ENCODE measurements at places on chromosomes 2 and 18.

DNA sequence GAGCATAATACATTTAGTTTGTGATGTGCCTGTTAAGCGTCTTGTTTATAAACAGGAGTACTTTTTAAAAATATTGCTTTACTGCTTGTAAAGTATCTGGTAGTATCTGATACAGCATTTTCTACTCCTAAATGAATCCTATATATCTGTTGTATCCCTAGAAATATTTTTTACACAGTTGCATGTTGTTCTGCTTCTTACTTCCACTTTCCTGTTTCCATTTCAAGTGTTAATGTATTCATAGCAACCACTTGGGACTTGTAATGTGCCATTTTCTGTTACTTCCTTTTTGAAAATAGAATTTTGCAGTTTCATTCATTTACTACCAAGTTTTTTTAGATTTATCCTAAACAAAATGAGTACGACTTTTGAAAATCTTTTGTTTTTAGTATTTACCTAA is 24.9 kb downstream of the CCNT2 start:
- no peak for DNase-seq

GRCh38 chr2:76008001-76008702 is 297.4 kb upstream of the GCFC2 start:
- DNase-seq = no peak

DNA sequence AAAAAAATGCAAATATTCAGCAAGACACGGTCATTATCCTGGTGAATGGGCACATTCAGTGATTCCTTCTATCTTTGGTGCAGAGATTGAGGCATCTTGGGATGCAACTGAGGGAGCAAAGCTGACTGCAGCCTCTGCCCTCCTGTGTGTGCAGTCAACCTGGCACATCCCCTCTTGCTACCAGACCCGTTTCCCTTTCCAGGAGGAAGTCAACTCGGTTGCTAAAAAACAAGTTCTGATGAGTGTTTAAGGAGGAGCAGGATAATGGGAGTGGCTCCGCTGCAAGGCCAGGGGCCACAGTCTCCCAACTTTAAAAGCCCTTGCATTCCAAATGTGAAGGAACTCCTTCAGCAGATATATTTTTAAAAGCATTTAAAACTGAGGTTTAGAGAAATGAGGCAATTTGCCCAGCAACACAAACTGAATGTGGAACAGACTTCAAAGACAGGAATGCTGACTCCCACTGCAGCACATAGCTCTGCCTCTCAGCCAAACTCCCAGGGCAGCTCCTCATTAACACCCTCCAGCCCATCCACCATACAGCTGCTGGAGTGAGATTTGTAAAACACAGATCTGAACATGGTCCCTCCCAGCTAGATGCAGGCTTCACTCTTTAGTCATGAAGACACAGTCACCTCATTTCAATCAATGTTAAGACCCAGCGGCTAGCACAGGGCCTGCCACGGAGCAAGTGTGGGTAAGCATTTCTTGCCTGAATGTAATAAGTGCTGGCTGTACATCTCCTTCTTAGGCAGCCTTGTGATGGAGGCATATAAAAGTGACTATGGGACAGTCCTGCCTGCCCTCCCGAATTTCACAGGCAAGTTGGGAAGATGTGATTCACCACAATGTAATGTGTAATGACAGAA is 54.3 kb downstream of the VSNL1 start:
- no peak for DNase-seq

GRCh38 chr2:125455110-125455509 is 1200.8 kb upstream of the GYPC start:
- no peak for DNase-seq

GRCh38 chr2:121707344-121707919 is 29.2 kb downstream of the NIFK start:
- no peak for DNase-seq

DNA sequence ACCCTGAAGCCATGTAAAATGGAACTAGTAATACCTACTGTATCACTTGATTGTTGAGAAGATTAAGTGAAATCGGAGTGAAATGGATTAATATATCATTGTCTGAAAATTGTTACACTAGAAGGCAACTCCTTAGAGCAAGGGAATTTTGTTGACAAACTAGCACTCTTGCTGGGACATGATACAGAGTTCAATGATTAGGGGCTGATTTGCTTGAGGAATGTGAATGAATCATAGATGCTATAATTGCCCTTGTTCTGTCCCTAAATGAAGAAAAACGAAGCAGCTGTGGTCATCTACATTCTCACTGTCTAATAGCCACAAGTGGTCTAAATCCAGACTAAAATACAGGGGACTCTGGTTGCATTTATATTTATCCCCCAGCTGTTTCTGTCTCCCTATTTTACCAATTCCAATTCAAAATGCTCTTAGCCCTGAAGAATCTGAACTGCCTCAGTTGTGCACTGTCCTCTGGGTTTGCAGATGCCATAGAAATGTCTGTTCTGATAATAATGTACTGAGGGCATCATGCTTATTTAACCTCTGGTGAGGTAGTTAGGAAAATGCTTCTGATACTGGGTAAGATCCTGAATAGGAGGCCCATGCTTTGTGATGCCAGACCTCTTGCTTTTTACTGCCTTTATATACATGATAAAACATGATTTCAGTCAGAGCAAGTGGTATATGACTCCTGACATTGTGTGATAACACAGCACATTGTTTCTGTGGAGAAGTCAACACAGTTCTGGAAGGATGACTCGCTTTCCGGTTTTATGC is 382.1 kb downstream of the NRXN1 start:
- no peak for DNase-seq

DNA sequence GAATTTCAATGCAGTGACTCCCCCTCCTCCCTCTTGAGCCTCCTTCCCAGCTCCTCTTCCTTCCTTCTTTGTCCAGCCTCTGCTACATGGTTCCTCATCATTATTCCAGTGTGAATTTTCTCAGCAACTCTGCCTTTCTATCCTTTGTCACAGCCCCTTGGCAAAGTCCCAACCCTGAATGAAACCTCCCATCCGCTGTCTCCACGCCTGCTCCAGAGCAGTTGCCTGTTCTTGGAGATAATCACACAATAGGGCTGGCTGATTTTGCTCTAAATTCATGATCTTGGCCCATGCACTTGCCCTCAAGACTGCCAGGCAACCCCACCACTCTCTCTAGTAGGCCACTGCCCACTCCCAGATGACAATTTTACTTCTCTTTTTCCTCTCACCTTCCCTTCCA is 61.4 kb downstream of the BCL2L11 start:
- no peak for DNase-seq

GRCh38 chr18:28669165-28669564 is 492.2 kb upstream of the CDH2 start:
- DNase-seq = no peak

DNA sequence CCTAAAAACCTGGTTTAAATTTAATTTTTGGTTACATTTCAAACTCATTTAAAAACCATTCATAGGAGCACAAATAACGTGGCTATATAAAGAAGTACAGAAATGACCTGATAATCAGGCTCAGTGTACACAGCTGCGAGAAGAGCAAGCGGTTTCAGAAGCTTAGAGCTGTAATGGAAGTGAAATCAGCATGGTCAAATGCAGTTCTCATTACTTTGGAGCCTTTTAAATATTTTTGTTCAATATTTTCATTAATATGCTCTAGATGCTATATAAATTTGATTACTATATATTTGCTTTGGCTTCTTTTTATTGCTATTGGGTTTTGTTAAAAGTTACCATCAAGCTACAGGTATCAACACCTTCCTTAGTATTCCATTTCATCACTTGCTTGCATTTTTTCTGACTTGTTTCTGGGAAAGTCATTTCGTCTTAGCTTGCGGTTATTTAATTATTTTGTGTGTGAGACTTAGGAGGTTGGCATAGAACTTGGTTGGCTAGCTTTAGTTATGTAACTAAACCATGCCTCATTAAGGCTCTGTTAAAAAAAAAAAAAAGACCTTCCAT is 58.7 kb downstream of the AFTPH start:
- DNase-seq = no peak

DNA sequence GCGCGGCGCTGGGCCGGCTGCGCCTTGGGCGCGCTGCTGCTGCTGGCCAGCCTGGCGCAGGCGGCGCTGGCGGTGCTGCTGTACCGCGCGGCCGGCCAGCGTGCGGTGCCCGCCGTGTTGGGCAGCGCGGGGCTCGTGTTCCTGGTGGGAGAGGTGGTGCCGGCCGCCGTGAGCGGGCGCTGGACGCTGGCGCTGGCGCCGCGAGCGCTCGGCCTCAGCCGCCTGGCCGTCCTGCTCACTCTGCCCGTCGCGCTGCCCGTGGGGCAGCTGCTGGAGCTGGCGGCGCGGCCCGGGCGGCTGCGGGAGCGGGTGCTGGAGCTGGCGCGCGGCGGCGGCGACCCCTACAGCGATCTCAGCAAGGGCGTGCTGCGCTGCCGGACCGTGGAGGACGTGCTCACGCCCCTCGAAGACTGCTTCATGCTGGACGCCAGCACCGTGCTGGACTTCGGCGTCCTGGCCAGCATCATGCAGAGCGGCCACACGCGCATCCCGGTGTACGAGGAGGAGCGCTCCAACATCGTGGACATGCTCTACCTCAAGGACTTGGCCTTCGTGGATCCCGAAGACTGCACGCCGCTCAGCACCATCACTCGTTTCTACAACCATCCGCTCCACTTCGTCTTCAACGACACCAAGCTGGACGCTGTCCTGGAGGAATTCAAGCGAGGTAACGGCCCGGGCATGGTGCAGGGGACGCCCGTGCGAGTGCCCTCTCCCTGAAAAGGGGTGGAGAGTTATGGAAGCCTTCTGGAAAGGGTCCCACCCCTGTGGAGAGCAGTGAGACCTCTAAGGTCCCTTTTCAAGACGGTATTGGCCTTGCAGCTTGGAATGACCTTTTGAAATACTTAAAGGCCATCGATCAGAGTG is 1.0 kb downstream of the CNNM3 start:
- peak; percentile 87 for DNase-seq

DNA sequence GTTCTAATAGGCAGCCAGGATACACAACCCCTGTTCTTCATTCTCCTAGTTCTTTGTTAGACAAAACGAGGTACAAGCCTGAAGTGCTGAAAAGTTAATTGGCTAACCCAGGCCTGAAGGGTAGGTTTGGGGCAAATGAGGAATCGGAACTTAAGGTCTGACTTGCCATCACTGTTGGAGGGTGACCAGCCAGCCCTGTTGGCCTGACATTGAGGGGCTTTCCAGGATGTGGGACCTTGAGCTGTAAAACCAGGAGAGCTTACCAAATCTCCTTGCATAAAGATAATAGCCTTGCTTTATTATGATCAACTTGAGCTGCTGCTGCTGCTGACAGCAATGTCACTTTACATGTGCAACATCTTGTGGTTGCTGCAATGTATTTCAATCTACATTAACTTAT is 256.0 kb downstream of the VAPA start:
- DNase-seq = no peak

- no peak for DNase-seq
These were observed 149.4 kb upstream of the DCC start for GRCh38 chr18:52190631-52191030.

- DNase-seq = no peak
These were observed 48.1 kb upstream of the FHOD3 start for GRCh38 chr18:36249392-36249791.

- no peak for DNase-seq
These were observed 364.5 kb upstream of the CDH2 start for GRCh38 chr18:28541276-28541930.

DNA sequence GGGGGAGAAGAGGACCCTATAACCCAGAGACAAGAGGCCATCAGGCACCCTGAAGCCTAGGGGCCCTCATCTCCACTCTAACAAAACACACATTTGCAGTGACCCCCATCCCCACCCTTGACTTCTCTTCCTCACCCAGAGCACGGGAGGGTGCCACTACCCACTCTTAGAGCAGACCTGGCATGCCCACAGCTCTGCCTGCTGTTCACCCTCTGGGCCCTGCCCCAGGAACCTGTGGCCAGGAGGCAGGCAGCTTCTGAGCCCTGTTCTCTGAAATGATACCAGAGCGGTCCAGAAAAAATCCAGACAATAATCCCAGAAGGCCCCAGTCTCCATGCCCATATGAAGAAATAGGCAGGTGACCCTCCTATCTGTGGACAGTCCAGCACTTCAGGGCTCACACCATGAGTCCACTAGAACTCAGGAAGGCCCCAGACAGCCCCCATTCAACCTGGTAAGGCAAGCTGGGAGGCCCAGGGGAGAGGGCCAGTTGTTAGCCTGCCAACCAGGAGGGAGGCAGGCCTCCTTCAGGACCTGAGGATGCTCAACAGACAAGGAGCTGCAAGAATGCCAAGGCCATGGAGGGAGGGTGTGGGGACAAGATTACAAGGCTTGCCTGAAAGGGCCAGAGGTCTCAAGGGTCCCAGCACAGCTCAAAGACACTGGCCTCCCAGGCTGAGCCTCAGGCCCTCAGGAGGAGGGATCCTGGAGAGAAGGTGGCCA is 75.0 kb downstream of the TNS1 start:
- DNase-seq = no peak

DNA sequence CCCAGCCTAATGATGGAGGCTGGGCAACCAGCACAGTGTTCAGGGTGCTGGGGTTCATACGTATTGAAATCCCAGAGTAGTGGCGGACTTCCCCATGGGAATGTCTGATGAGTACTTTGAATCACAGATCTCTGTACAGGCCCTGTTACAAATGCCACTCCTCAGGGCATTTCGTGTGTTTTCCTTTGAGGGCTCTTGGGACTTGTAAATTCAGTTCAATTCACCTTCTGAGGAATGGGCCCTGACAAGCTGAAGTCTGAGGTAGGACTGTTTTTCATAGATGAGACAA is 288 bp upstream of the RDH14 start:
- no peak for DNase-seq

GRCh38 chr18:54102123-54102522 is 122.3 kb downstream of the MBD2 start:
- no peak for DNase-seq

DNA sequence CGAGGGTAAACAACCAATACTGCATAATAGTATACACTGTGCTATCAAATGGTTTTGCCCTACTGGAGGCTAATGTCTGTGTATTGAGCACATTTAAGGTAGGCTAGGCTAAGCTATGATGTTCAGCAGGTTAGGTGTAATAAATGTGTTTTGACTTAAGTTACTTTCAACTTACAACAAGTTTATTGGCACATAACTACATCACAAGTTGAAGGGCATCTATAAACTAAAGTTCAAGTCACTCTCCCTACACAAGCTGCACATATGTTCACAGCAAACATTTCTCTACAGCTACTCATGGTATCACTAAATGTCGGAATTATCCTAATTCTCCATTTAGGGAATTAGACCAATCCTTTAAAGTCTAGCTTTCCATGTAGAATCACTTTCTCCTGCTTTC is 11.4 kb downstream of the ARL5A start:
- DNase-seq = no peak

- DNase-seq = peak; percentile 52
These were observed 758 bp downstream of the SCLY start for GRCh38 chr2:238061315-238062202.

Data from D341Med (cell line).